Activated CD4-positive, alpha-beta T cell treated with anti-CD3 and anti-CD28 coated beads for 36 hours (primary cell): ENCODE measurements at places on chromosomes 2 and 18. TPM values are rescaled to one million over a fixed set of nuclear protein-coding genes. Genes with fewer than 3 reads are reported as not detected.

CD226 gene
- total RNA-seq: 56.9 TPM

EVA1A gene
- 0.11 TPM for total RNA-seq

VWA3B gene
- not detected for total RNA-seq

RNF149 gene
- total RNA-seq: 23.4 TPM

CACNB4 gene
- 0.37 TPM for total RNA-seq

GKN1 gene
- total RNA-seq: not detected

C2orf74 gene
- 10.0 TPM for total RNA-seq

KCNS3 gene
- total RNA-seq: 0.07 TPM

ALPP gene
- not detected for total RNA-seq

ITGB6 gene
- total RNA-seq: not detected

IL1RL1 gene
- total RNA-seq: 0.27 TPM

ZSWIM2 gene
- total RNA-seq: not detected

OSBPL1A gene
- total RNA-seq: 2.9 TPM

ANAPC1 gene
- 113 TPM for total RNA-seq

GRCh38 chr2:43088143-43089073 lies 138.0 kb downstream of the ZFP36L2 start:
- no peak for DNase-seq

DNA sequence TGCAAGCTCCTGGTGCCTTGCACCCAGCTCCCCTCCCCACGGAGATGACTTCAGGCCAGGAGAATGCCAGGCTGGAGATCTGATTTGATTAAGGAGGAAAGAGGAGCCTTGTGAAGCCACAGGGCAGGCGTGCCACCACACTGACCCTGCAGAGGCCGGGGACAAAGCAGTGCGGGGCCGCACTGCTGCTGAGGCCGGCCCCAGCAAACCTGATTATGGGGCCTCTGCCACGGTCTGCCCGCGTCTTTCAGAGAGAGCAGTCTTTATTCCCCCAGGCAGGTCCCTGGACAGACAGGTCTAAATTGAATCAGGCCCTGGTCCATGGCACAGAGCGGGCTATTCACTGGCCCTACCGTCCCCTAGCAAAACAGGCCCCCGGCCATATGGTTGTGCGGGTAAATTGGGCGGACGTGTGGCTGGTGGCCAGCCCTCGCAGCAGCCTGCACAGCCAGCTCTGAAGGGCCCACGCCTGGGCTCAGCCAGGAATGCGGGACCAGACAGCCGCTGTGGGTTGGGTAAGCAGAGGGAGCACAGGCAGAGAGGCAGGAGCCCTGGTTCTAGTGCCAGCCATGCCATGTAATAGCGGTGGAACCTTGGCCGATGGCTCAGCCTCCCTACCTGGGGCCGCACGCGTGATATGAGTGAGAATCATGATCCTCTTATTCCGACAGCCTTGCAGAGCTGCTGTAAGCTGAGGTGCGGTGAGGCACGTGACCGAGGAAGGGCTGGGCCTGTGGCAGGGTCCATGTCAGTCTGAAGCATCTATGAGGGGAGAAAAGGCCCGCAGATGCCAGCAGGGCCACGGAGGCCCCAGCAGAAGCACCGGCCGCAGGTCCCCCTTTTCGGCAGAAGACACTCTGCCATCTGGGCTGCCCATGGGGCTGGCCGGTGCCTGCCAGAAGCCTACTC lies 97.3 kb upstream of the MYCN start:
- no peak for DNase-seq

DNA sequence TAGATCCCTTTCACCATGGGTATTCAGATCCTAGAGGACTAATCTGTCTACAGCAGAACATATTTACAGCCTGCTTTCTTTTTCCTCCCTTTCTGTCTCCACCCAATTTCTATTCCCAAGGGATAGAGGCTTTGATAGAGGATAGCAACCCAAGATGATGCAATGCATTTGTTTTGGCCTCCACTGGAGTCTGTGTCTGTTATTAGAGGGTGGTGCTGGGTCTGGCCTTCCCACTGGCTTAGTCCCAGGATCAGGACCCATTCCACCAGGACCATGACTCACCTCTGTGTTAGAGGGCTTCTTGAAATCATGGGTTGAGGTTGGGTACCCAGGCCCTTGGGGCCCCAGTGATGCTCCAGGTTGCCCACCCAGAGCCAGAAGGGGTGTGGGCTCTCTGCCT lies 239.7 kb upstream of the TNP1 start:
- DNase-seq: no peak

DNA sequence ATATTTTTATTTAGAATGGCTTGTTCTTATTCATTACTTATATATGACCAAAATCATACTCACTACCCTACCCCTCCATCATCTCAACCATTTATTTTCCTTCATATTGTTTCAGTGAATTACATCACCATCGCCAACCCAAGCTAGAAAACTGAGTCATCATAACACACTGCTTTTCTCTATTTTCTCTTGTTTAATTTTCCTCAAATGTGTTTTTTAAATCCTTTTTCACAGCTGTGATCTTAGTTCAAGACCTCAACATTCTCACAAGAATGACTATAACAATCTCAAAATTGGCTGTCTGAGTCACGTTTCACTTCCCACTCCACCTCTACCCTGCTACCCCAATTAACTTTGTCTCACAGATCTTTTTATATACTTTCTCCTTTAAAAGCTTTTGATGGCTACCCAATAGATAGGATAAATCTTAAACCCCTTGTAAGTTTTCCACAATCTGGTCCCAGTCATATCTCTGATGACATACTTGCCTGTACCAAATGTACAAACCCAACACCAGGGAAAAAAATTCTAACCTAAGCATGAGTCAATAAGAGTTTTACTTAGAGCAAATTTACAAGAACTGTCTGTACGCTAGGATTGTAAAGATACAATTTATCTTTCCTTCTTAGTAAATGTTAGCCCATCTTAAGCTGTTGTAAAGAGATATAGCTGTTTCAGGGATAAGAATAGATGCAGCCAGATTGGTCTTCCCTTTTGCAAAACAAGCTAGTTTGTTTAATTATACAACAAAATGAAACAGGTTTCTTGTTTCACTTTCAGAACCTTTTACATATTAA lies 635.1 kb upstream of the SLC39A10 start:
- DNase-seq: no peak

- DNase-seq: peak; percentile 71
Observed at GRCh38 chr2:157627594-157628476, 829 bp downstream of the ACVR1C start.

DNA sequence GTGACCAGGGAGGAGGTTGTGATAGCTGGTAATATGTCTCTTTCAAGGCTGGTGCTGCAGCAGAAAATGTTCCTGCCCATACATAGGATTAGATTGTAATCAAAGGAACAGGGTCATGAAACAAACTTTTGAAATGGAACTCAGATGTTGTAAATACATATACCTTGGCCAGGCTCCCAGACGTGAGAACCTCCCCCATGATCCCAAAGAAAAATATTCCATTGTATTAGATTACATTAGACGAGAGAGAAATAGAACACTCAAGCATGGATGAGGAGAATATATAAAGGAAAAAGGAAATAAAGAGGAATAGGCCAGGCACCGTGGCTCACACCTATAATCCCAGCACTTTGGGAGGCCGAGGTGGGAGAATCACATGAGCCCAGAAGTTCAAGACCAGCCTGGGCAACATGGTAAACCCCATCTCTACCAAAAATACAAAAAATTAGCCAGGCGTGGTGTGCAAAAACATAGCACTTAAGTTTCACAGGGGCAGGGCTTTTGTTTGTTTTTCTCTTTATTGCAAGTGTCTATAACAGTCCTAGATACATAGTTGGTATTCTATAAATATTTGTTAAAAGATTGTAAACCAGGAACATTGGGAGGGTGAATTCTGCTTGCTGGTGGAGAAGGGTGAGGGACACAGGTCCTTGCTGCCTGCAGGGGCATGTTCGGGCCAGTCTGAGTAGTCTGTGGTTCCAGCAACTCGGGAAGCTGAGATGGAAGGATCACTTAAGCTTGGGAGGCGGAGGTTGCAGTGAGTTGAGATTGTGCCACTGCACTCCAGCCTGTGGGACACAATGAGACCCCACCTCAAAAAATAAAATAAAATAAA lies 52.8 kb downstream of the RPL37A start:
- DNase-seq: no peak

DNA sequence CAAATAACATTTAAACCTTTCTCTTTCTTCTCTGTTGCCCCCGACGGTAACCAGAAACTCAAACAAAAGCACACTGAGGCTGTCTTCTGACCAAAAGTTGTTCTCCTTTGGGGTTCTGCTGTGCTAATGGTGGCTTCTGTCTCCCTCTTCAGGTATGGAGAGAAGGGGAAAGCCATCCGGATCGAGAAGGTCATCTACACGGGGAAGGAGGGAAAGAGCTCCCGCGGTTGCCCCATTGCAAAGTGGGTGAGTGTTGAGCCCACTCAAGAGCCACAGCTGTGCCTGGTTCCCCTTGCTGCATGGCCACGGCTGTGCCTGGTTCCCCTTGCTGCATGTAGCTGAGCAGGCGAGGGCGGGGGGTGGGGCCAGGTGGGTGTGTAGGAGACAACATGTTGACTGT lies 67.4 kb downstream of the BOLA3 start:
- DNase-seq: no peak

DNA sequence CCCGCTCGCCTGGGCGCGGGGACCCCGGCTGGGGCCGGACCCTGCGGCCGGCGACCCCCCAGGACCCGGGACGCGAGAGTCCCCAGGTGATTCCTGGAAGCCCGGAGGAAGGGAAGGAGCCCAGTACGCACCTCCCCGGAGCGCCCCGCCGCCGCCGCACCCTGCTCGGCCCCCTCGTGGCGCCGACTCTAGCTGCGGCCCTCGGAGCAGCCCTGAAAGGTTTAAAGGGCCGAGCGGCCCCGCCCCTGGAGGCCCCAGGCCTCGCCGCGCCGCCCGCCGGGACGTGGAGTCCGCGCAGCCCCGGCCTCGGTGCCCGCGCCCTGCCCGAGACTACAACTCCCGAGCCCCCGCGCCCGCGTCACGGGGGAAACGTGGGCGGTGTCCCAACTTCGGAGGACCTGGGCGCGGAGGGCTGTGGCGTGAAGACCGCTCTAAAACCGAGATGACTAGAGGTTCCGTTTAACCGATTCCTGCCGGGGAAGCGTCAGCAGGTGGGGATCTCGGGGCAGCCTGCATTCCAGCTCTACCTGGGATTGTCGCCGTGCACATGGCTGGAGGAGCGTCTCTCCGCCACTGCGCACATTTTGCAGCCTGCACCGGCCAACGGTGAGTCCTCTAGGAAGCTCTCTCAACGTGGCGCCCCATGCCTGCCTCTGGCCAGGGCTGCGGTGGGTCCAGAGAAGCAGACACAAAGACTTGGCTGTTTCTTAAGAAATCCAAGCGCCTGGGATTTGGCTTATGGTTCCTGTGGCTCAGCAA lies at the start of gene TMEM150A:
TSS of gene TMEM150A (minus strand) at position 223 of the 759 bp plus-strand sequence. CDS start 750 bp downstream, outside the sequence.
- peak; percentile 92 for DNase-seq

DNA sequence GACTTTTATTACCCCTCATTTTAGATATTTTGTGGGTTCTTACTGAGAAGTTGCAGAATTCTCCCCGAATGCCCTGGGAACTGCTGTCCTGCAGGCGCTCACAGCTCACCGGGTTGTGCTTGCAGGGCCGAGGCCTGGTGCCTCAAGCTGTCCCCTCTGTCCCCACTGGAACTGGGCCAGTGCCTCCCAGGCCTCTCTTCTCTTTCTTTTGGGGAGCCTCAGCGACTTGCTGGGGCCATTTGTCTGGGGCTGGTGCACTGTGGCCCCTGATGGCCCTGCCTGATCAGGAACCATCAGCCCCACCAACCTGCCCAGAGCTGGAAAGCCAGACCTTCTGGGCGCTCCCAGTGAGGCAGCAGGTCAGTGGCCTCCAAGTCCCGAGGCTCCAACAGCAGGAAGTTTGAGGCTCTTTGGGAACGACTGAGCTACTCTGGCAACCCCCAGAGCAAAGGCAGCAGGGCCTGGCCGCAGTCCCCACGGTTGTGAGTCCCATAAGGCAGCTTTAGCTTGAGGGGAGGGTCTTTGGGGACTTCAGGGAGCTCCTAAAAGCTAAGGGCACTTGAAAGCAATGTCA lies 14.7 kb upstream of the NEU4 start:
- no peak for DNase-seq

GRCh38 chr2:118291251-118291880 lies 203.1 kb downstream of the INSIG2 start:
- no peak for DNase-seq

DNA sequence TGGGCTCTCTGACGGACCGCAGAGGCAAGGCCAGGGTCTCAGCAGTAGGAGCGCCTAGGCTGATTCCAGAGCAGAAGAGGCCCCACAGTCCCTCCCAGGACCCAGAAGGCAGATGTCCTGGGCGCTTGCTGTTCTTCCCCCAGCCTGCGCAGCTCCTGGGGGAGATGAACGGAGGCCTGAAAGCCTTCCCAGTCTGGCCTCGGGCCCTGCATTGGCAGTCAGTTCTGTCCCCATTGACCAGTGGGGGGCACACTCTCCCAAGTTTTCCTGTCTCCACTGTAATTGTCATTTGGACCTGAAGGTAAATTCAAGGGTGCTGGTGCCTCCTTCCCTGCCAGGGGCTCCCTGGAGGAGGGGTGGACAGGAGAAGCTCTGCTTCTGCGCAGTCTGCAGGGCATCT lies 345.7 kb downstream of the CYP26B1 start:
- peak; percentile 41 for DNase-seq

GRCh38 chr2:148982282-148982681 lies 56.2 kb upstream of the LYPD6B start:
- DNase-seq: no peak

GRCh38 chr2:62808554-62808953 lies 103.0 kb downstream of the EHBP1 start:
- no peak for DNase-seq

GRCh38 chr2:71583876-71584275 lies 130.5 kb downstream of the DYSF start:
- DNase-seq: no peak

GRCh38 chr2:218028189-218028495 lies 25.3 kb upstream of the TNS1 start:
- DNase-seq: no peak

DNA sequence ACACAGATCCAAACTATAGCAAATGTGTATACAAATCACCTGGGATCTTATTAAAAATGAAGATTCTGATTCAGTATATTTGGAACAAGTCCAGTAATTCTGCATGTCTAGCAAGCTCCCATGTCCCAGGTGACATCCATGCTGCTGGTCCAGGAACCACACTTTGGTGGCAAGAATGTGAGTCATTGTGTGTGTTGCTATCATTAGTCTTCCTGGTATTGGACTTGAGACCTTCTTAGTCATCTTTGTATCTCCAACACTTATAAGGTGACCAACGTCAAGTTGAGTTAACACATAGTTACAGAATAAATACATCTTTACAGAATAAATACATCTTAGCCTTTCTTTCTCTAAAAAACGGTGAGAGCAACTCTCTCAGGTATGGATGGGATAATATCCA lies 107.9 kb upstream of the NDUFV2 start:
- no peak for DNase-seq
